ENCODE measurements at places on chromosomes 7 and 10.

GRCh38 chr7:45122975-45123860 is 11.7 kb upstream of the TBRG4 start:
- no peak for DNase-seq

DNA sequence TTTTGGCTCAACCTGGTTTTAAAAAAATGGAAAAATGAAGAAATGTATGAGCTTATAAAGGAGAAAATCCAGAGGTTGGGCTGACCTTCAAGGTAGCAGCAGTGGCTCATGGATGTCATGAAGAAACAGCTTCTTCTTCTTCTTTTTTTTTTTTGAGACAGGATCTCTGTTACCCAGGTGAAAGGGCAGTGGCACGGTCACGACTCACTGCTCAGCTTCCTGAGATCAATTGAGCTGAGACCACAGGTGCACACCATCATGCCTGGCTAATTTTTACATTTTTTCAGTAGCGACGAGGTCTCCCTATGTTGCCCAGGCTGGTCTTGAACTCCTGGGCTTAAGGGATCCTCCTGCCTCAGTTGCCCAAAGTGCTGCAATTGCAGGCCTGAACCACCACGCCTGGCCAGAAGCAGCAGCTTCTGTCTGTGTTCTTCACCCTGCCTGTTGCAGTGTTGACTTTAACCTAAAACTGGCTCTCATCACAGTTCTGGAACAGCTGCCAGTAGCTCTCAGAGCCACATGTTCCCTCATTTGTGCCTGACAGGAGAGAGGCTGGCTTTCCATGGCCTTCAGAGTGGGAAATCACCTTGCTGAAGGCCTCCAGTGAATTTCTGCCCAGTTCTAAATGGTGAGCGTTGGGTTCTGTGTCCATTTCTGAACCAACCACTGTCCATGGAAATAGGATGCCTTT is 117.7 kb downstream of the PFKFB3 start:
- peak; percentile 35 for DNase-seq

DNA sequence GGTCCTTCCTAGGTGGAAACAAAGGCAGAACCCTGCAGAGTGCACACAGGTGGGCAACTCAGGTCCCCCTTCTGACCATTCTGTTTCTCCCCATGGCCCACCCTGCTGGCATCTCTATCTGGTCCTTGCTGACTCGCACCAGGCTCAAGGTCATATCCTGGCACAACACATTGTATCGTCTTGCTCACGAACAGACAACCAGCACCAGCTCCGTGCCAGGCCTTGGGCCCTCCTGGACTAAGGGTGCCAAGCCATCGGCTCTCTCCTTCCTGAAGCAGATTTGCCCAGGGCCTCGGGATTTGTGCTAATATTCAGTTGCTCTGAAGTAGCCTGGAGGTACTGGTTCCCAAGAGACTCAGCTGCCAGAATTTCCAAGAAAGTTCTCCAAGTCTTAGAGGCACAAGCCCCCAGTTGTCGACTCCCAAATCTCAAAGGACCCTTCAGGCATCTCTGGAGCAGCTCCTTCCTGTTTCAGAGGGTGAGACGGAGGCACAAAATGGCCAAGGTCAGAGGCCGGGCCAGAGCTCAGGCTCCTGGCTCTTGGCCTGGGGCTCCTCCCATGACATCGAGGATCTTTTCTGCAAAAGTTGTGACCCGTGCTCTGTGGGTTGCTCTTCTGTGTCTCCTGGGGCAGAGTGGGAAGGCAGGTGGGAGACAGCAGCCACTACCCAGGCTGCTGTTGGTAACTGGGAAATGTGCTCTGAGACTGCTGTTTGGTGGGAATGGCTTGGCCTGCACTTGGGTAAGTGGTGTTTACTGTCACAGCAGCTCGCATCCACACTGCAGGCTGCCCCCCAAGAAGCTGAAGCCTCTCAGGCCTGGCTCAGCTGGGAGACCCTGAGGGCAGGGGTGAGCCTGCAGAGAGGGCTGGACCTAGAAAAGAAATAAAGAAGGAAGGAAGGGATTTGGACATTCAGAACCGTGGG is 121.3 kb downstream of the RGS10 start:
- no peak for DNase-seq

DNA sequence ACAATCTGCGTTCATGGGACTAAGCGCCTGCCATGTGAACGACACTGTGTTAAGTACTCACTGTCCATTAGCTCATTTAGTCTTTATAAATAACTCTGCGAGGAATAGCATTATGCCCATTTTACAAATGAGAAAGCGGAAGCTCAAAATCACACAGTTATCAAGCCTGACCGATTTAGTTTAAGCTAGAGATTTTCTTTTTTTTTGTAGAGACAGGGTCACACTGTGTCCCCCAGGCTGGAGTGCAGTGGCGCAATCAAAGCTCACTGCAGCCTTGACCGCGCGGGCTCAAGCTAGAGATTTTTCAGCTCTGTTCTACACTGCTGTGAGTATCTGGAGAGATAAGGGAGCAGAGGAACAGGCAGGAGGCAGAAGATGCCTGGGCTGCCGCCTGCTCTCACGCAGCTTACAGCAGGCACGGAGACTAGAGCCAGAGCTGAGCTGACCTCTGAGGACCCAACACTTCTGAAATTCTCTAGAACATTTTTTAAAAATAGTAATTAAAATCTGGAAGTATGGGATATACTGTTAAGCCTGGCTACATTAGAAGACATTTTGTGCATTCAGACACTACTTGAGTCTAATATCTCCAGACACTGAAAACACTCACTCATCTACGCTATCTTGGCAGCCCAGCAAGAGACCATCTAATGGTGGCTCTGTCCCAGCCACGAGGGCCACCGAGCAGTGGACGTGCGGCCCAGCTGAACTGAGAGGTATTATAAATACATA is 38.7 kb downstream of the GNA12 start:
- no peak for DNase-seq

DNA sequence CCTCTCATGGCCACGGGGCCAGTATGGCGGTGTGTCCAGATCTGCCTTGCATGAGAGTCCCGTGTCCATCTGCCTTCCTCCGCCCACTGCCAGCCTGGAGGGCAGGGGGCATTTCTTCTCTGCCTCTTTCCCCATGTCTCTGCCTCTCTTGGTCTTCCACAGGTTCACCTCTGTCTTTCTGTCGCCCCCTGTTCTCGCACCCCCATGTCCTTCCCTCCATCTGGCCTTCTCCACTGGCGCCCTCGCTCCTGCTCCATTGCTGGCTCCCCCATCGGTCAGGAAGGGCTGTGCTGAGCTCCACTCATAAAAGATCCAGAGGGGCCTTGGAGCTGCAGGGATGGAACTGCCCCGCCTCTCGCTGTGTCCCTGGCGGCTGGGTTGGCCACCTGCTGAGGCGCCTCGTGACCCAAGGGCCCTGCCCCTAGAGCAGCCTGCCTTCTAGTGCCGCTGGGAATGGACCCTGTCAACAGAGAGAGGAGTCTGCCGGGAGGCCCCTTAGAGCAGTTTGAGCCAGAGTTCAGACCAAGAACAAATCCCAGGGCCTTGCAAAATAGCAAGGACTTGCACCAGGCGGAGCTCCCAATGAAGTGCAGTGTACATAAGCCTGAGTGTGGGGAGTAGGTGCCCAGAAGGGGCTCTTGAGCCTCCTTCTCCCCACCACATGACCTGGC is 42.0 kb downstream of the GOLGA7B start:
- DNase-seq: no peak

DNA sequence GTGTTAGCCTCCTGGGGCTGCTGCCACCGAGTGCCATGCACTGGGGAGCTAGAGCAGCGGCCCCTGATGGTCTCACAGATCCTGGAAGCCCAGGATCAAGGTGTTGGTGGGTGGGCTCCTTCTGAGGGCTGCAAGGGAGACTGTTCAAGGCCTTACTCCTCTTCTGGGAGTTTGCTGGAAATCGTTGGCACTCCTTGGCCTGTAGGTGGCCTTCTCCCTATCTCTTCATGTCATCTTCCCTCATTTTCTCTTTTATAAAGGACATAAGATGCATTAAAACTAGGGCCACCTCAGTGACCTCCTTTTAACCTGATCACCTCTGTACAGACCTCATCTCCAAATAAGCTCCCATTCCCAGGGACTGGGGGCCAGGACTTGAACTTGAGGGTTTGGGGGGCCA is 27.0 kb upstream of the ZNF862 start:
- DNase-seq: no peak

DNA sequence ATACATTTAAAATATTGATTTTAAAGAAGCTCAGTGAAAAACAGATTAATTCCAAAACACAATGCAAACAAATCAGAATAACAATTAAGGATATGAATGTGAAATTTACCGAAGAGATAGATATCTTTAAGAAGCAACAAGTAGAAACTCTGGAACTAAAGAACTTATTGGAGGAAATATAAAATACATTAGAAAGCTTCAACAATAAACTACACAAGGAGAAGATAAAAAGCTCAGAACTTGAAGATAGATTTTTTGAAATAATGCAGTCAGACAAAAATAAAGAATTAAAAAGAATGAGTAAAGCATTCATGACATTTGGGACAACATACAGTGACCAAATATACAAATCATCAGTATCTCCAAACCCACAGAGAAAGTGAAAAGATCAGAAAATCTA is 43.2 kb downstream of the HIBADH start:
- DNase-seq: no peak

DNA sequence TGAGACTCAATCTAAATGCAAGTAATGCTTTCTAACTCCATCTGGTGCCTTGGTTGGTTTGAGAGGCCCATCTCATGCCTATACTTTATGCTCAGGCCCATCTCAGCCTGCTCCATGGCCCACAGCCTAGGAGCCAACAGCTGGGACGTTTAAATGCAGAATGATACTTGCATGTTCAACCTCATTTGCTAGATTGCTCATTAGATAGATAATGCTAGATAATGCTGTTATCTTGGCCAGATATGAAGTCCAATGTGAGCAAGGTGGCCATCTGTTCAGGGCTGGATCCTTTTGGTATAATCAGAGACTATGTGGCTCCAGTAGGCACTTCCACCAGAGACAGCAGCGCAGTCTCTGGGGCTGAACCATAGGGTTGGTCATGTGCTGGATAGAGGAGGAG is 321.6 kb upstream of the PHYHIPL start:
- DNase-seq: no peak

DNA sequence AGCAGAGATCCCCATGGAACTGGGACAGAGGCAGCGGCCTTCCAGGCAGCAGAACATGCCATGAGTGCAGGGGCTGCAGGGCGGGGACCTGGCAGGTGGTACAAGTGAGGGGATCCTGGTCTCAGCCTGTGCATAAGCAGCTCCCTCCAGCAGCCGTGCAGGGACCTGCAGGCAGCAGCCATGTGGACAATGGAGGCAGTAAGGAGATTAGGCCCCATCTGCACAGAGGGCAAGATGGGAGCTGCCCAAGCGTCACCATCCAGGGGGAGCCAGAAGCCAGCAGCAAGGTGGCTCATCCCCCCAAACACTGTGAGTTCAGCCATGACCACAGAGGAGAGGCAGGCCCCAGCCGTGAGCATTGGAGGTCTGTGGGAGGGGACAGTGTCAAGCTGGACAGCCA is 3.1 kb downstream of the DDC start:
- DNase-seq: no peak

Data from CD4-positive, alpha-beta T cell treated with Interferon gamma for 1 hour (primary cell).